ENCODE measurements at places on chromosomes 5 and 9. TPM values are rescaled to one million over a fixed set of nuclear protein-coding genes. Genes with fewer than 3 reads are reported as not detected.

DNA sequence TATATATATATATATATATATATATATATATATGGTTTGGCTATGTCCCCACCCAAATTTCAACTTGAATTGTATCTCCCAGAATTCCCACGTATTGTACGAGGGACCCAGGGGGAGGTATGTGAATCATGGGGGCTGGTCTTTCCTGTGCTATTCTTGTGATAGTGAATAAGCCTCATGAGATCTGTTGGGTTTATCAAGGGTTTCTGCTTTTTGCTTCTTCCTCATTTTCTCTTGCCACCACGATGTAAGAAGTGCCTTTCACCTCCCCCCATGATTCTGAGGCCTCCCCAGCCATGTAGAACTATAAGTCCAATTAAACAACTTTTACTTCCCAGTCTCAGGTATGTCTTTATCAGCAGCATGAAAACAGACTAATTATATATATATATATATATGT, 52.3 kb upstream of the ADAMTS2 start:
- no peak for DNase-seq

- DNase-seq: no peak
Measured at GRCh38 chr5:109656829-109657228, 32.9 kb upstream of the MAN2A1 start.

DNA sequence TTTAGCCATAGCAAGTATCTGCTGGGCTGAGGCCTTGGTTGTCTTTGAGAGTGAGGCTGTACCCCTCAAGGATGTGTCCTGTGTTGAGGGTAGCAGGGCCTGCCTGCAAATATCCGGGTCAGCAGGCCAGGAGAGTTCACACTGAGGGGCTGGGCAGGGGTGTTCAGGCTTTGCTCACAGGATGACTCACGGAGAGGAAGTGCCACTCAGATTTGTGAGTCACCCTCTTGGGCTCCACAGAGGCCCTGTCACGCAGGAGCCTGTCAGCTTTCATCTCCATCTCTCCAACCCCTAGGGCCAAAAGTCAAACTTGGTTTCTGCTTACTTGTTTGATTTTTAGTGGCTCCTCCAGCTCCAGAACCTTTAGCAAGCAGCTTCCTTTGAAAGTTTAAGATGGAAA, 211.5 kb downstream of the SEC61B start:
- no peak for DNase-seq

DNA sequence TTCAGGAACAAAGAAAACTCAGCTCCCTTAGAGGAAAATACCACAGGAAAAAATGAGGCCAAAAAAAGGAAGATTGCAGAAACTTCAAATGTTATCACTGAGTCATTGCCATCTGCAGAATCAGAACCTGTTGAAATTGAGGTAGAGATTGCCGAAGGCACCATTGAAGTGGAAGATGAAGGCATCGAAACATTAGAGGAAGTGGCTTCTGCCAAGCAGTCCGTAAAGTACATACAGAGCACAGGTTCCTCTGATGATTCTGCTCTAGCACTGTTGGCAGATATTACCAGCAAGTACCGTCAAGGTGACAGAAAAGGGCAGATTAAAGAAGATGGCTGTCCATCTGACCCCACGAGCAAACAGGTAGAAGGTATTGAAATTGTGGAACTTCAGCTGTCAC, 30.8 kb upstream of the NIM1K start:
- no peak for DNase-seq

DCAF10 gene
- 24.1 TPM for polyA plus RNA-seq

ECM2 gene
- 9.8 TPM for polyA plus RNA-seq

DNA sequence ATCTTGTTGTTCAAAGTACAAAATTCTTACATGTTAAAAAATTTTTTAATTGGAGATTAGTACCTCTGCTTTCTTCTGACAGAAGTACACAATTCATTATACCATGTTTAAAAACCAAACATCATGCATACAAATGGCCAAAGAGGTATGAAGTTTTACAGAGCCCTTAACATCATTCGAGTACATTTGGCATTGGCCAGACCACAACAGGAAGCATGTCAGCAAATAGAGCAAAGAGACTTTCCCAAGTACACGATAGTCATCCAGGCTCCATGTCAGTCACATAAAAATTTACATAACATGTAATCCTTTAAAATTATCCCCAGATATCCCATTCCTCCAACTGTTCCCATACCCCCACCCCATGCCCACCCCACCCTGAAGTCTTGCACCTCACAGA, 22.5 kb downstream of the HMGCS1 start:
- no peak for DNase-seq

DNA sequence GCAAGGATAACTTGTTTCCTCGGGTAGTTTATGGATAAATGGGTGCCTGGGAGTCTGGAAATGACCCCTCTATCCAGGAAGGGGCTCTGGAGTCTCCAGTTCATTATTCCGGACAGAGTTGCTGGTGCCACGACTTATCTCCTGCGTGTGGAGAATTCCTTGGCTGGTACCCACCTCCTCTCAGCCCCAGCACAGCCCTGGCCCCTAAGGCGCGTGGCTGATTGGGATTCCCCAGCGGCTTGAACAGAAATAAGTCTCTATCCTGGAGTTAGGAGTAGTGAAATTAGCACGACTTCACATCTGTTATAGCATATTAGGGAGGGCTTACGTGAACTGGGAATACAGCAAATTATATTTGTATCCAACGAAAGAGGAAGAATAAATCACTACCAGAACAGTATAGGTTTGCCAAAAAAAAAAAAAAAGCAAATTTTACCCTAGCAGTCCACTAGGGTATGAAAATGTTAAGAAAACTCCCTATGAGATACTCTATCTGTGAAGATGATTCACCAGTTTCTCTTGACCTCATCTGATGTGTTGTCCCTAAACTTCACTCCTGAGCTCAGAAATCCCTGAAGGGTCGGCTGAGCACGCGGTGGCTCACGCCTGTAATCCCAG, 172.5 kb upstream of the OTULINL start:
- no peak for DNase-seq

DNA sequence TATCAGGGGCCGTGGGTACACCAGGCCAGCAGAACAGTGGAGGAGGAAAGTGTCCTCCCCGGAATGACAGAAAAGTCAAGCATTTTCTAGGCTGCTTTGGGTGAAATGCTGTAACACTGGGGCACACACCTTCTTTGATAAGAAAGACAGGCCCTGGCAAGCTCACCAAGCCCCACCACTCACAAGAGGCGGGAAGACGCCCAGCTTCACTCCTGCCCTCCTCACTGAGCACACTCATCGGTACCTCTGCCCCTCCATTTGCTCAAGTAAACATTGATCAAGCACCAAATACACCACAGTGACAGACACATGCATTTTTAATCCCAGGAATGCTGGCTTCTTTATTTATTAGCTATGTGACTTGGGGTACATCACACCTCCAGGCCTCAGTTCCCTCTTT, 43.1 kb downstream of the B4GALT1 start:
- no peak for DNase-seq

GRCh38 chr9:18985464-18985951, 47.5 kb downstream of the SAXO1 start:
- DNase-seq: no peak

SPINK1 gene
- polyA plus RNA-seq: 259 TPM

DNA sequence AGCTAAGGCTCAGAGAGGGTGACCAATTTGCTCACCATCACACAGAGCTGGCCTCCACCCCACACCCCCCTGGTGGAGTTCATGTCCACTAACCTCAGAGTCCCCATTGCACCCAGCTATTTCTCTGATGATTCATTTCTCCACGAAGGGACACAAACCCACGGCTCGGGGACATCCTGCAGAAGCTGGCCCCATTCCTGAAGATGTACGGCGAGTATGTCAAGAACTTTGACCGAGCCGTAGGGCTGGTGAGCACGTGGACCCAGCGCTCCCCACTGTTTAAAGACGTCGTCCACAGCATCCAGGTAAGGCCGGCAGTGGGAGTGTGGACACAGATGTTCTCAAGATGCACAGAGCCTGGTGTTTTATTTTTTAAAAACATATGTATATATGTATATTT, 52.6 kb upstream of the SUSD3 start:
- DNase-seq: no peak

DNA sequence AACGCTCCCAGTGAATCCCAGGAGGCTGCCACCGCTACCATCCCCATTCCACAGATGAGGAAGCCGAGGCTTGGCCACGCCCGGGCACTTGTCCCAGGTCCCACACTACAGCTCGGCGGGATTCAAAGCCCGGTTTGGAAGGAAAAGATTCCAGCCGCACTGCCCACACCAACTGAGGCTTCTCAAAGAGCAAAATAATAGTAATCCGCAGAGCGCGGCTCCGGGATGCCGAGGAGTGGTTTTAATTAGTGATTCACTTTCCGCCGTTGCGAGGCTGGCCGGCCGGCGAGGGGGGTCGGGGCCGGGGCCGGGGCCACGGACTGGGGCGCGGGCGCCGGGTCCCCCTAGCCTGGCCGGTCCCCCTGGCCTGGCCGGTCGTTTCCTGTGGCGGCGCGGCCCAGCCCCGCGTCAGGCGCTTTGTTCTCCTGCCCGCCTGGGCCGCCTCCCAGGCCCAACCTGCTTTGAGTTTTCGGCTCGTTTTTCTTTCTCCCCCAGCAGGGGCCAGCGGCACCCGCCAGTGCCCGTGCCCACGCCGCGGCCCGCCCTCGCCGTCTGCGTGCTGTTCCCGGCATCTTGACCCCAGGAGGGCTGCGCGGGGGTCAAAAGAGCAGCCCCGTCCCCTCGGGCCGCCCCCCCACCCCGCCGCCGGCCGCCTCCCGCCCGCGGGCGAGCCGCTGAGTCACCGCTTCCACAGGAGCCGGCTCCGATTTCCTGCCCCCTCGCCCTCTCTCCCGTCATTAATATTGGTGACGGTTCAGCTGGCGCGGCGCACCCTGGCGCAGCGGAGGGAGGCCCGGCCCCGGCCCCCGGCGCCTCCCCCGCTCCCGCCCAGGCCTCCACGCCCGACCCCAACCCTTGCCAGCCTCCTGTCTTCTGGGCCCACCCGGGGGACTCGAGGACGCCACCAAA, 31.2 kb downstream of the FGF18 start:
- DNase-seq: peak; percentile 83

BDP1 gene
- polyA plus RNA-seq: 23.2 TPM

DNA sequence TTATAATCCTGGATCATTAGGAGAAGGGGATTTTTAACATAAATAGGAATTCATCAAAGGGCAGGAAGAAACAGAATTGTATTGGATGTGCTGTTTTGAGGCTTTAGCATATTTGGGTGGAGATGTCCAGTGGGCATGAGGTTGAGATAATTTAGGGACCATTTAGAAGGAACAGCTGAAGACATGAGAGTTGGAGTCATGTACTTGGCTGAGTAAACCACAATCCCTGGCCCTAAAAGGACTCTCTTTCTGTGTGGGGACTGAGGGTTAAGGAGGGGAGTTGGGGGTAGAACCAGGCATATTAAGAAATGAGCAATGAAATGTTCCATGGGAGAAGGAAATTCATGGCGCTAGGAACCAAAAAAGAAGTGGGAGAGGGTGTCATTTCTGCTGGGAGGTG, 61.5 kb downstream of the DCP2 start:
- DNase-seq: no peak

HEMGN gene
- 4.4 TPM for polyA plus RNA-seq

GRCh38 chr9:82488313-82489200, 500.0 kb downstream of the SPATA31D1 start:
- peak; percentile 22 for DNase-seq

DNA sequence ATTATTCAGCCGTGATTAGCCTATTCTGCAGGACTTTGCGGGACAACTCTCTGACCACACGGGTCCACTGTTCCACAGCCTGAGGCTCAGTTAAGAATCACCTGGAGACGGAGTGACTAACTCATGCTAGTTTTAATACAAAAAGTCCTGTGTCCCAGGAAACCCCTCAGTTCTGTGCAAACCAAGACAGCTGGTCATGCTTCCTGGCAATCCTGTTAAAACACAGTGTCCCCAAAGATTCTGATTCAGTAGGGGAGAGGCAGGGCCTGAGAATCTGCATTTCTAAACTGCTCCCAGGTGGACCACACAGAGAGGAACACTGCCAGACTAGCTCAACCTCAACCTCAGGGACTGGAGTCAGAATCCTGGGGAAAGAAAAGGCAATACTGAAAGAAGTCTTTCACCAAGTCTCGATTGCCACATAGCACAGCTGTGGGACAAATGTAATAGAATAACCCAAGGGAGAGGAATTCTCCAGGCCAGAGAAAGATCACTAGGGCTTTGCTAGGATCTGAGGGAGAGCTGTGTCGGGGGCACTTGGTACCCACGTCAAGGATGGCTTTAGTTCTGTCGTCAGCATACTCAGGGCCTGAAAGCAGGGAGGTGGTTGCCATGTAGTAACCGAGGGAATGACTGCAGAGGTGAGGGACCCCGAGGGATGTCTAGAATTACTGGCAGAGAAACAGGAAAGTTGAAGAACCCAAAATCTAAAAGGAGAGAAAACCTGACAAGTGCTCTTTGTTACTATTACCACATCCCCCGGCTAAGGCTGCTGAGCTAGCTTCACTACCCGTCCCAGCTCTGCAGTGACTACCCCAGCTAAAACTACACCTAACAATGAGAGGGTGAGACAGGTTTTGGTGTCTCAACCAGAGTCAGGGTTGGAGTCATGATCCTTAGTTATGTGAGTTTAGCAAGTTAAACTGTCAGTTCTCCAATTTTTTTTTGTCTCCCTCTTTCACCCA, 8.6 kb downstream of the SUSD1 start:
- no peak for DNase-seq

All from large intestine (tissue), 12 donors.